Stimulated activated naive CD4-positive, alpha-beta T cell (primary cell): ENCODE measurements at places on chromosomes 2 and 18.

DNA sequence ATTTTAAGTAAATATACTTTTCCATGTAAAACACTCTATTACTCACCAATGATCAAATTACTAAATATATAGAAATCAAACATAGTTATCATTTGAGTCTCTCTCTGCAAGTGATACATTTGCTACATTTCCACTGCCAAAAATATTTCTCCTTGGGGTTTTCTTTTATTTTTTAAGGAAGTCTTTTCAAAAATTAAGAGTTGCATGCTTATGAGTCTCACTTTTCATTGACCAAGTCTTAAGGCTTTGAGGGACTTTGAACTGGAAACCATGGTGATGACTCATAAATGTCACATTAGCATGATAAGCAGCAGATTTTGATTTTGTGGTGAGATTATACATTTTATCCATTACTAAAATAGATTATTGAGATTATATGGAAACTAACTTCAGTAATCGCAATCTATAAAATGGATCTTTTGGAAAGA lies 152.9 kb downstream of the FAM124B start:
- DNase-seq = no peak

DNA sequence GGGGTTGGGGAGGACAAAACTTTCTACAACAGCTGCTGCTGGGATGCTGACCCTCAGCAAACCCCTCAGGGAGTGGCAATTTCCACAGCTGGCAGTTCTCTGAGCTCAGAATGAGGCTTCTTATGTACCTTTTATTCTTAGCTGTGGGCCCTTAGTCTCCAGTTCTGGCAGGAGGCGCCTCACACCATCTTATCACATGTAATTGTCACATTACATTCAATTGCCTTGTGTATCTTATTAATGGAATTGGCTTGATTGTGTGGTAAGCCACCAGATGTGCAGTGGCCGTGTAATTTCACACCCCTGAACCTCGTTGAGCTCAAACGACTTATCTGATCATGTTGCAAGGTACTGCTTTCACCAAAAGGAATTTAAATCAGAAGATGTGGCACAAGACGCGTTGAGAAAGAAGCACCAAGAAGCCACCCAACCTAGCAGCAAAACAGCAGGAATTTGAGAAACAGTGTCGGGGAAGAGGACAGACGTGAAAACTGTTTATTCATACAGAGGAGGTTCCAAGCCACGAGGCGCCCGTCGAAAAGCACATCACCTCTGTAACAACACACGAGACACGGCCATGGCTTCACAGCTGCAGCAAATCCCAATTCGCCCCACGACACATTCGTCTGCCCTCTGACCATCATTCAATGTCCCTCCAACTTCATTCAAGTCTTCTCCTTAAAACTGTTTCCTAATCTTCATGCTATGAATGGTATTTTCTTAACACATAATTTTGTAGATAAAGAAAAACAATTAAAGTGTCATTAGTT lies 53.6 kb upstream of the LPIN2 start:
- no peak for DNase-seq

- no peak for DNase-seq
Measured at GRCh38 chr2:220785178-220785577, 786.9 kb downstream of the EPHA4 start.

GRCh38 chr2:144596073-144596871 lies 76.4 kb upstream of the ZEB2 start:
- no peak for DNase-seq

DNA sequence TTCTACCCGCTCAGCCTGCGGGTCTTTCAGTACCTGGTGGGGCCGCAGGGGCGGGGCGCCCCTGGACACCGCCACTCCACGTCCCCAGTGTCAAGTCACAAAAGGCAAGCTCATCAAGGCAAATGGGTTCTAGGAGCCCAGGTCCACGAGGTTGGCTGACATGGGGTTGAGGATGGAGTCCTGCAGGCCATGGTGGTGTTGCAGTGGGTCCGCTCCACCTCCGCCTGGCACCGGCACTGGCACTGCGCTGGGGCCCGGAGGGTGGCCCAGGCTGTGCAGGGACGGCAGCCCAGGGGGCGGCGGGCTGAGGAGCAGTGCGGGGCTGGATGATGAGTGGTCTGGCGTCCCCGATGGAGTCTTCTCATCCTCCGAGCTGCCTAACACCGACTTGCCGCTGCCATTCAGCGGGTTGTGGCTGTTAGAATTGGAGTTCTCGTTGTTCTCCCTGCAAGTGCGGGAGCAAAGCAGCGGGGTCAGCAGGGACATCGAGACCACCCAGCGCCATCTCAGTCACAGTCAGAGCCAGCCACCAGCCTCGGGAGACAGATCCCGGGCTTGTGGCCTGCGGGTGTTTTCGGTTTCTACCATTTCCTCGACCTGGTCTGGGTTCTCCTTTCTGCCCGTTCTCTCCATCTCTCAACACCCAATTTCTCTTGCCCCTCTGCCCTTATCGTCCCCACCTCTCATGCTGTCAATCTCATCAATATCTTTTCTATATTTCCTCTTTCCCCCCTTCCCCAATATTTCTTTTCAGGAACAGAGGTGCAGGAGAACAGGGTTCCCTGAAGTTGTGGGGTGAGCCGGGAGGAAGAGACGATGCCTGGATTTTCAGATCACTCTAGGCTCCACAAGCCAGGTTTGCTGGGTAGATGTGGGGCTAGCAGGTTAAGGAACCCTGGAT lies 3.0 kb downstream of the SIX2 start:
- no peak for DNase-seq

DNA sequence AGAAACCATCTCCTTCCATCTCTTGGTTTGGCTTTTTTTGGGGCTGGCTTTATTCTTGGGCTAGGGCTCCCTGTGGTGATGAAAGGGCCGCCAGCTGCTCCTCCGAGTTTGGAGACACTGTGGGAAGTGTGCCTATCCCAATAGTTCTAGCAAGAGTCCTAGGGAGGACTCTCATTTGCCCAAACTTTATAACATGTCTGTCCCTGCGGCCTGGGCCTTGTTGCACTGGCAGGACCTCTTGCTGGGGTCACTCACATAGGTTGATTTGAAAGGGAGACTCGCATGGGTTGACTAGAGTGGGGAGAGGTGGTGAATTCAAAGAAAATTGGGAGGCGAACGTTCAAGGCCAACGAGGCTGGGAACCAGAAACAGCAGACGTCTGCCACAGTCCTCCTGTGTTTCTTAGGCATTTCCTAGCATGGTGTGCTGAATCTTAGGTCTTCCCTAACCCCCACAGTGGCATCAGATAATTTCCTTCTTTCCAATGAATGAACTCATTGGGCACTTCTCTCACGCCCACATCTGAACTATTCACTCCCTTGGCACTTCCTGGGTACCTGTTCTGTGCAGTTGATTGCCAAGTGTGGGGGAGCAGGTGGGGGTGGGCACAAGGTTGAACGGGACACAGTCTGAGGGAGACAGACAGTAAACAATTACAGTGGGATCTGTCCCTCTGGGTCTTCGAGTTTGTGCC lies 26.8 kb downstream of the NIFK start:
- DNase-seq = no peak

GRCh38 chr18:48032876-48033789 lies 102.7 kb upstream of the SMAD2 start:
- no peak for DNase-seq

DNA sequence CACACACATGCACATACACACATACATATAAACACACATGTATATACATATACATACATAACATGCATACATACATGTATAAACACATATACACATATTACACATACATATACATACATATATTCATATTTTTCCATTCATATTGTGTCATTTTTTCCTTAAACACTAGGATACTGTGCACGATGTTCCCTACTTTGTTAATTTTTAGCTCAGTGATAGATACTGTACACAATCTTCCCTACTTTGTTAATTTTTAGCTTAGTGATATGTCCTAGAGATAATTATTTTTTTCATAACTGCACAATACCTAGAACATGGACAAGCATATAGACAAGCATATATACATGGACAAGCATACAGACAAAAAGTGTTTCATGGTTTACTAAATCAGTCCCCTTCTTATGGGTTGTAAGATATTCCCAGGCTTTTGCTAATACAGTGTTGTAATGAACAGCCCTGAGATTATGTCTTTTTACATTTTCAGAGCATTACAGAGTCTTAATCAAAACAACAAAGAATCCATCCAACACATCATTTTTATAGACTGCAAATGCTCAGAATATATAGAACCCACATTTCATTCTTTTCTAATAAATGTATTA lies 75.6 kb downstream of the PID1 start:
- no peak for DNase-seq
